Activated CD8-positive, alpha-beta memory T cell treated with anti-CD3 and anti-CD28 coated beads, Interleukin-2, amount 50 U/mL, for 4 hours (primary cell): ENCODE measurements at places on chromosomes 11 and 22.

DNA sequence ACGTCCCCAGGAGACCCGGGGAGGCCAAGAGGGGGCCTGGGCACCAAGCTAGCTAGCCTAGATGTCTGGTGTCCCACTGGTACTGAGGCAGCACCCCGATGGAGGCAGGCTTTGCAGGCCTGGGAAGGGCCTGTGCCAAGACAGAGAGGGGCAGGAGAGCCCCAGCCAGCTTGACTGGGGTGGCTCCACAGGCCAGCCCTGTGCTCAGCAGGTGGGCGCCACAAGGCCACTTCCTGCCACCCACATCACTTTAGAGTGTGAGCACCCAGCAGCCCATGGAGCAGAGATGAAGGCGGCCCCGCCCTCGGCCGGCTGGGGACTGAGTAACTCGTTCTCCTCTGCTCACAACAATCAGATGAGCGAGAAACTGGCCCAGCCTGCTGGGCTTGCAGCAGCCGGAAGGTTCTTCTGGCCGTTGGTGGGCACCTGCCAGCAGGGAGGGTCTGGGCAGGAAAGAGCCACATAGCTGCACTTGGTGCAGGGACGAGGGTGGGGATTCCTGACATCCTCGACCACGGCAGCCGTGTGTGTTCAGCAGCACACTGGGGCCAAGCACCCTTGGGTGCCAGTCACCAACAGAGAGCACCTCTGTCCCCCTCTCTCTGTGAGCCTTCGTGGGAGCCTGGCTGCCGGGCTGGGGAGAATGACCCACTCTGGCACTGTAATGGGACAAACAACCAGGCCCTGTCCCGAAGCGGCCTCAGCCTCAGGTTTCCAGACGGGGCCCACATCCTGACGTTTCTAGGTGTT lies 7.6 kb downstream of the OSBPL5 start:
- DNase-seq, result no peak

DNA sequence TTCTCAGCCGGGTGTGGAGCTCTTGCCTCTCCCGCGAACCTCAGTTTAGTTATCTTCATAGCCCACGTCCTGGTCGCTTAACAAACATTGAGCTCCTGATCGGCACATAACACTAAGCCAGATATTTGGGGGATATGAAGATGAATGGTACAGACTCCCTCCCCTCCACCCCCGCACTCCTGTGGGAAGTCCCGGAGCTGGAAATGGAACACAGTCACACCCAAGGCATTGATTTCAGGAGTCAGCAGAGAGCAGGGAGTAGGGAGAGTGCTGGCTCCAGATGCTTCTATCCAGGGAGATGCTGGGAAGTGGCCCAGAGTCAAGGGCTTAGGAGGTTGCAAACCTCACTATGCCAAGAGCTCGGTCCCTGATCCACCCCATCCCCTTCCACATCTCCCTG lies 26.1 kb upstream of the CABP7 start:
- no peak for DNase-seq

DNA sequence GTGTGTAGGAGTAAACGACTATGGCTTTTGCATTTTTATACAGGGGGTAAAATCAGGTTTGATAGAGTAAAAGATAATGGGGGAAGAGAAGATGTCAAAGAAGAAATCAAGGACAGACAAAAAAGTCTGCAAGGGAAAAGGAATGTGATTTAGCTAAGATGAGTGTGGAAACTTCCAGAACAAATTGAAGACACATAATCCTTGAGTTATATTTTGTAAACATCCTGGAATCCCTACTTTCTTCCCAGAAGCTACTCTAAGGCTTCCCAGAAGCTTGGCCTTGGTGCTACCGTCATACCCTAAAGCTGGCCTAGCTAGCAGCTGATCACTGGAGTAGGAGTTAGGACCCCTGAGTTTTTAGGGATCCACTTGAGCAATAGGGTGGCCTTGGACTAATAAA lies 82.4 kb downstream of the BLID start:
- no peak for DNase-seq

DNA sequence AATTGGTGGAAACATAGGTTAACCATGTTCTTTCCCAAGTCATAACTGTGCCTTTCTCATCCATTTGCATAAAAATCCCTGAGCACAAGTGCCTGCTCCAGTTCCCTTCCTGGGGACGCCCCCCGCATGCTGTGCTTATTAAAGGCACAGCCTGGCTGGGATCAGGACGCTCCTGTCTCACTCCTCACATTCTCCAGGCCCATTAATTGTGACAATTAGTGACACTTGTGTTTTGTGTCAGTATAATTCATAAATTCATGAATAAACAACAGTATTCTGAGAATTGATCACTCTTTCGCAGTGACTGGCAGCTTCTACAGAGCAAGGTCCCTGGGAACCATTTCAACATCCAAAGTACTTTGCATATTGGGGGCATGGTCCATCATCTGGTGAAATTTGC lies 1354.4 kb downstream of the TBC1D22A start:
- DNase-seq, result no peak

GRCh38 chr11:133326332-133326731 lies 206.0 kb downstream of the OPCML start:
- no peak for DNase-seq

DNA sequence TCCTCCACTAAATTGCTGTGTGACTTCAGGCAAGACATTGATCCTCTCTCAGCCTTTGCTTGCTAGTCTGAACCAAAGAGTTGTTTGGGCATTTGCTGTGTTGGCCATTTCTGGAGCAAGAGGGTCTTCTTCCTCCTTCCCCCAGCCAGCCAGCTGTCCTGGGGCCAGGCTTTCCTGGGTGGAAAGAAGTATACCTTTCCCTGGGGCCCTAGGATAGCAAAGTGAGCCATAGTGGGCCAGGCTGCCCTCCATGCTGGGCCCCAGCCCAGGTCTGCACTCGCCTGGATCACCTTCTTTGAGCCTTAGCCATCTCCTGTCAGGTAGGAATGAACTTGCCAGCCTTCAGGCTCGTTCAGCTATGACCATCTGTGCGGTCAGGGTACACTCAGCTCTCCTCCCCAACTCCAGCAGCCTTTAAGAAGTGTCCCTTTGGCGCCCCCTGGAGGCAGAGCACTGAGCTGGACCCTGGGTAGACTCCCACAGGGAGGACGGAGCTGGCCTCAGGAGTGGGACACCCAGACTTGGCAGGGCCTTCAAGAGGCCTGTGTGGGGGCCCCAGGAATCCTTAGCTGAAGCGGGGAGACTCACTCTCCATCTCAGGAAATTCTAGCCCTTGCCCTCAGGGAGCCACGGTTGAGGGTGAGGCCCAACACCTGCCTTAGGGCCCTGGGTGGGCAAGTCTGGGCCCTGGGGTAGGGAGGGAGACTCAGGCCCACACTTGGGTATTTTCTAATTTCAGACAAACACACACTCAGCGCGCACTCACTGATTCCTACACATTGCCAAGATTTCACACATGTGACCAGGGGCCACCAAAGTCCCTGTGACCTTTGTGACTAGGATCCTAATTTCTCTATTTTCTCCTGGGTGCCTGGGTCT lies 35.6 kb upstream of the TPBGL start:
- DNase-seq, result peak; percentile 83

DNA sequence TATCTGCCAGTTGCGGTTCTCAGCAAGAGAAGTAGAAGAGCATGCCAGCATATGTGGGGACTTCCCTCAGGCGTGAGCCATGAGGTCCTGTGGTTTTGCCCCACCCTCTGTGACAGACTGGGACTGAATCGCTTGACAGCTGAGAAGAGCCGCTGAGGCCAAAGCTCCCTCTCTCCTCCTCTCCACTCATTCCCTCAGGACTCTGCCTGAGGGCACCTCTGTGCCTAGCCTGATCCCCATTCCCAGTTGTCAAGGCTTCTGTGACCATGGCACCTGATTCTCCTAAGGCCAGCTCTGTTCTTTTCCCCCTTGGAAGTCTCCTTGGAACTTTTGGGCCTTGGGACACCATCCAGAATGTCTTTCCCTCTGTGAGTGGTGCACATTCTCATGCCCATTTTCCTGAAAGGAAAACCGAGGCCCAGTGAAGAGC lies 27.0 kb downstream of the ART5 start:
- peak; percentile 24 for DNase-seq

- DNase-seq, result no peak
Measured at GRCh38 chr11:64067230-64067993, 31.7 kb downstream of the FLRT1 start.

DNA sequence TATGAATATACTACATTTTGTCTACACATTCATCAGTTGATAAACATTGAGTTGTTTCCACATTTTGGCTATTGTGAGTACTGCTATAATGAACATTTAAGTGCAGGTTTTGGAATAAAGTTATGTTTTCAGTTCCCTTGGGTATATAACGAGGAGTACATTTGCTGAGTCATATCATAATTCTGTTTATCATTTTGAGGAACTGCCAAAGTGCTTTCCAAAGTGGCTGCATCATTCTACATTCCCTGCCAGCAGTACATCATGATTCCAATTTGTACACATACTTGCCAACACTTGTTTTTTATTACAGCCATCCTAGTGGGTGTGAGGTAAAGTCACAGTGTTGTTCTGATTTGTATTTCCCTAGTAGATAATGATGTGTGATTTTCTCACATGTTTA lies 1458.6 kb upstream of the TENM4 start:
- DNase-seq, result no peak

DNA sequence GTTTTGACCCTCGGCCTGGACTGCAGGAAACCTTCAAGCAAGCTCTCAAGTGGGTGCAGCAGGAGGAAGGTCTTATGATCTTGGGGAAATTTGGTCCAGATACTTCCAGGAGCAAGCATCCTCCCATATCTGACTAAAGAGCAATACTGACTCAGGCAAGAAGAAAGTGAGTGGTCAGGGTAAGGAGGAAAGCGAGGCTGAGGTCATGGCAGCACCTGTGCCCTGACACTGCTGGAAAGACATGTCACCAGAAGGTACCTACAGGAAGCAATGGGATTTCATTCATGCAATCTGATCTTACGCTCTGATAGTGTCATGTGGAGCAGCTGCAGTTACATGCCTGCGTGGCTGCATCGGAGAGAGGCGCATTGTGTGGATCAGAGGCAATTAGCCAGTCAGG lies 6.5 kb upstream of the TOP3B start:
- no peak for DNase-seq

DNA sequence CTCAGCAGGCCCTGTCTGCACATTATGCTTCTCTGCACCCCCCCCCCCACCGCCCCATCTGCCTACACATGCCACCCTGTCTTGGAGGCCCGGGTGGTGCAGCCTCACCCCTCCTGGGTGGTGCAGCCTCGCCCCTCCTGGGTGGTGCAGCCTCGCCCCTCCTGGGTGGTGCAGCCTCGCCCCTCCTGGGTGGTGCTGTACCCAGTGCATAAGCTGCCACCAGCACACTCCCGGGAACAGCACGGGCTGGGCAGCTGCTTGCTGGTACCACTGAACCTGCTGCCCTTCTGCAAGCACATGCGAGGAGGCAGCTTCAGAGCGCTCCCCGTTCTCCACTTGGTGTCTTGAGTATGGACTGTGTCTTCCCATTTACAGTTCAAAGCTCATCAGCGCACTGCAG lies 69.3 kb downstream of the NCAPD3 start:
- DNase-seq, result no peak

GRCh38 chr11:75200531-75200930 lies 40.0 kb upstream of the TPBGL start:
- DNase-seq, result no peak

DNA sequence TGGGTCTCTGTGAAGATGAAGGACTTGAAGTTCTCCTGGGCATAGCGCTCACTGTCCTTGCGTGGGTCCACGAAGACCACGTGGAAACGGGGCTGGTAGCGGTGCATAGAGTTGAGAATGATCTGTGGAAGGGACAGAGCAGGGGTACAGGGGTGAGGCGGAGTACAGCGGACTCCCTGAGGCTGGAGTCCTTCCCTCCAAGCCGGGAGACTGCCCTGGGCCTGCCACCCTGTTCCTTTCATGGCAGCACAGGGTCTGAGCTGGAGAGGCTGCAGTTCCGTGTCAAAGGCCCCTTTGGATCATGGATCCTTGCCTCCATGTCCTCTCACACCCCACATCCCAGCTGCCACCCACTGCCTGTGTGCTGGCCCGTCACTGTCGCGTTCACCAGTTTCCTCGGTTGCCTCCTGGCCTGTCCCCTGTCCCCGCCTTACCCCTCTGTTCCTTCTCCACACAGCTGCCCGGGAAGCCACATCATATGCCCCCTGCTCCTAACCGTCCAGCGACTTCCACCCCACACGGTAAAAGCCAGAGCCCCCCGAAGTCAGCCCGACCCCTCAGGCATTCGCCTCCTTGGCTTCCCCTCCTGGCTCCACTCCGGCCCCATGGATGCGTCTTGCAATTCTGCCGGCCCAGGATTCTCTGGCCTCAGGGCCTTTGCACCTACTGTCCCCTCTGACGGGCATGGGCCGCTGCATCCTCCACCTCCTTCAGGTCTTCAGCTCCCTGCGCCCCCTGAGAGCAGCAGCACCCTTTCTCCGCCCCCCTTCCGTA lies 3.4 kb upstream of the NUDT8 start:
- no peak for DNase-seq

DNA sequence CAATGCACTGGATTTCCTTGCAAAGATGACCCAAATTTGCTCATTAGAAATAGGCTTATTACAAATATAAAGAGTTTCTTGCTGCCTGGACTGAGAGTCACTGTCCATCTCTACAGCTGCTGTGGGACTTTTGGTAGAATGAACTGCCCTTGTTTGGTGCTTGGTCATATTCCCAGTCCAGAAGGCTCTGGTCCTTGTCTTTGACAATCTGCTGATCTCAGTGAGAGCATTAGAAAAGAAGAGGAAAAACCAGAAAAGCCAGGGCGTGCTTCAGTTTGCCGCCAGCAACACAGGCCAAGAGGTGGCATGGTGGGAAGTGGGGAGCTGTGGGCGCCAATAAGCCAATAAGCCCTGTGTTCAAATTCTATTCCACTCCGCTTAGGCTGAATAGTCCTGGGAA lies 48.2 kb upstream of the PARVA start:
- DNase-seq, result no peak

- no peak for DNase-seq
Measured at GRCh38 chr11:131977854-131978253, 607.4 kb downstream of the NTM start.

DNA sequence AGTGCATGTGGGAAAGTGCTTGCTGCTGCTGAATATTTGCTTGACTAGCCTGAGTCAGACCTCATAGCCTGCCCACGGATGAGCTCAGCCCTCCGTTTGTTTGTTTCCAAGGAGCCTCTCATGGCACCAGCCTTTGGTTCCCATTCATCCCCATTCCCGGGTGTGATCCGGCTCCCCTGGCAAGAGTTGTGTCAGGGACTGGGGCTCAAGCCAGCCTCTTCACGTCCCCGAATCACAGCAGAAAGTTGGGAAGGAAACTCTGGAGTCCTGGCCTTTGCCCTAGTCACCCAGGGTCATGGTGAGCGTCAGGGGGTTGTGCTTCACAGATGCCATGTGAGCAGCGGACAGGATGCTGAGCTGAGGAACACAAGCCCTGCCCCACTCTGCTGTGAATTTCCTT lies 13.8 kb downstream of the SEC14L3 start:
- DNase-seq, result no peak

DNA sequence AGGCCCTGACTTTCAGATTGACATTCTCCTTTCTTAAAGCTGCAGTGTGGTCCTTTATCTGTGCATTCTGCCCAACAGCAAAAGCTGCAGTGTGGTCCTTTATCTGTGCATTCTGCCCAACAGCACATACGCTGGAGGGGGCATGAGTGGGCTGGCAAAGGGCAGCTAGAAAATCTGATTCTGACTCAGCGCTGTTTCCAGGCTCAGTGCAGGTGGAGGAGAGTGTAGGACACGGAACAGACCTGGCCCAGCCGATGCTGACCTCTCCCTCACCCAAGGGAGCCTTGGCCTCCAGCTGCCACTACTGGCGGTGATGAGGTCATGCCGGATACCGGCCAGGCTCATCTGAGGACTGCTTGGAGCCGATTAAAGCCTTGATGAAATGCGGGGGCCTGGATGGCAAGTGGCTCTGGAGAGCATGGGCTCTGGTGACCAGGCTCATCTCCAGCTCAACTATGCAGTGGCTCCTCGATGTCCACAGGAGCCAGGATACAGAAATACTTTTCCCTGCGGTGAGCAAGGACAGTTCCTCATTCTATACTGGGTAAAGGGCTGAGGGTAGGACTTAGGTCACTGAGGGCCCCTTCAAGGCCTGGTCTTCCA lies 84.6 kb downstream of the CLPB start:
- DNase-seq, result no peak
